Ascending aorta (tissue), 2 donors: ENCODE measurements at places on chromosomes 2 and 18. TPM values are rescaled to one million over a fixed set of nuclear protein-coding genes. Genes with fewer than 3 reads are reported as not detected.

FAM124B gene
- total RNA-seq, result 13.3 TPM

SLC5A7 gene
- not detected for total RNA-seq

FAP gene
- total RNA-seq, result 16.7 TPM

THAP4 gene
- 80.8 TPM for total RNA-seq

STAT4 gene
- total RNA-seq, result 0.85 TPM

SNRNP200 gene
- total RNA-seq, result 57.4 TPM

RGPD4 gene
- not detected for total RNA-seq

RFX8 gene
- total RNA-seq, result not detected

DNA sequence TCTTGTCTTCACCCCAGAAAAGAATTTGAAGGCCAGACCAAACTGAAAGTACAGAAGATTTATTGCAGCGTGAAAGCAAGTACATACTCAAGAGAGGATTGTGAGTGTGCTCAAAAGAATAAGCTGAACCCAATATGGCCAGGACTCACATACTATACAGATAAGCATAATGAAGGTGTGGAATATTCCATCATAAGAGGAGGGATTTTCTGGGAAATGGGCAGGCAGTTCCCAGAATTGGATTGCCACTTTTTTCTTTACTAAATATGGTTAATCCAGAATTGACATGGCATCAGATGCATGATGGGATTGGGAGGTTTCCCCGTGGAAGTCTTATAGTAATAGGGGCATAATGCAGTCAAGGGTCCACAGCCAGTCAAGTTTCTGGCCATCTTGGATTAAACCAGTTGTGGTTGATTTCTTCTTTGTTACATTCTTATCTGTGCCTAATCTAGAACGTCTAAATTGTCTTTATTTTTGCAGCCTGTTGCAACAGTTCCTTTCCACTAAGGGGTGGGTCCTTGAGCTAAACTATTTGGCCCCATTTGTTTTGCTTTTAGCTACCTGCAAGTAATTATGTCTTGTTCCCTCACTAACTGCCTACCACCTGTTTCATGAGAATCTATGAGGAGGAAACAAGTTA is 9.0 kb downstream of the SP140L start:
- DNase-seq, result no peak

GRCh38 chr2:169139145-169139544 is 69.8 kb downstream of the DHRS9 start:
- DNase-seq, result no peak

- no peak for DNase-seq
Measured at GRCh38 chr2:232280341-232280740, 98.2 kb upstream of the ALPP start.

- DNase-seq, result no peak
Measured at GRCh38 chr2:216006164-216006663, 7.1 kb downstream of the MREG start.

DNA sequence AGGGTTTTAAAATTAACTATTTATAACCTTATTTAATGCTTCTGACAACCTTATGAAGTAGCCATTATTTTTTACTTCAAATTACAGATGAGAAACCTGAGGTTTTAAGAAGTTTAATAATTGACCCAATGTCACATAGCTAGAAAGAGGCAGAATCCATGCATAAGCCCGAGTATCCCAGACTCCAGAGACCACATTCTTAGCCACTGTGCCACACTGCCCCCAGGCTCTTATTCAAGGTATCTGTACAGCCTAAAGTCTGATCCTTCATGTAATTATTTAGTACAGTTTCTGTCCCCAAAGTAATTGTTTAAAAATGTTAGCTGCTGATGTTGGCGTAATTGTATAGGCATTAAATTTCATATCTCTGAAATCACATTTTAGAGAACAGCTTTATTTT is 124.7 kb upstream of the LRRTM1 start:
- no peak for DNase-seq

- DNase-seq, result no peak
Measured at GRCh38 chr2:144131042-144131441, 388.9 kb downstream of the ZEB2 start.

DNA sequence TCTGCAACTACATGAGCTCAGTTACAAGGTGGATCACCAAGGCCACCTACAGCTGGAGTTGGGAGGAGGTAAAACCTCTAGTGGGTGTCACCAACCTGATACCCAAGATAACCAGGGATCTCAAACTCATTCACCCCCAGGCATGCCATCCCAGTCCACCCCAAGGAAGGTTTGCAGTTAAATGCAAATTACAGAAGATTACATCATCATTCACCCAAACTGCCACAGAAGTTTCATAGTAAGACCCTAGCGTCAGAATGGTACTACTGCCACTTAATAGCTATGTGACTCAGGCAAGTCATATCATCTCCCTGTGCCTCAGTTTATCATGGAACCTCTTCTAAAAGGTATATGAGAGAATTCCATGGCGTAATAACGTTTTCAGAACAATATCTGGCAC is 111.2 kb downstream of the MYO5B start:
- no peak for DNase-seq

DNA sequence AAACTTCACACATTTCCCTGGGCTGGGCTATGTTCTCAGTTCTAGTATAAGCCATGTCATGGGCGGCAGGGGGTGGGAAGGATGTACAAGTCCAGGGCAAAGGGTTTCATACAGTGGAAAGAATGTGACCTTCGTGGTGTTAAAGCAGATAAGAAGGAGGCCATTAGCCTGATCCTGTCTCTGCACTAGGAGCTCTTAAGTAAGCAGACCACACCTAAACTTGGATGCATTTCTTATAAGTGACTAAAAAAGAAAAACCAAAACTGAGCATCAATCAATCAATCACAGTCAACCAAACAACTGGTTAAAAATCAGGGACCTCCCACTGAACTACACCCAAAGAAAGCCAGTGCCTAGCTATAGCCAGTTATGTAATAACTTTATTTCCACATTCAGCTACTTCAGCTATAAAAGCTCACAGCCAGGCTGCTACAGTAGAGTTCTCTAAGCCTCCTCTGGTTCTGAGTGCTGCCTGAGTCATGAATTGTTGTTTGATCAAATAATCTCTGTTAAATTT is 46.8 kb upstream of the RIOK3 start:
- no peak for DNase-seq

DNA sequence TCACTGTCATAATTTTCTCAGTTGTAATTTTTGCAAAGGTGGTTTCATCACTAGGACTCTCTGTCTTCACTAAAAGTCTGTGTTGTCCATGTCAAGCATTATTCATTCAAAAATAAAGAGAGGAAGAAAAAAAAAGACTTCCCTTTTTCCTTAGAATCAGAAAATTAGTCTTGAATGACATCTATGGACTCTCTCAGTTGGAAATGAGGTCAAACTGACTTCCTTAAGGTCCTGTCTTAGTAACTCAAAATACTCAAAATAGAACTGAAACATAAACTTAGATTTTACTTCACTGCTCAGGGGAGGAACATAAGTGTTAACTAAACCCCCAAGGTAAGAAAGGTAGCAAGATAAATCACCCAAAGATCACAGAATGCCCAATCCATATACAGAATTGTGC is 2.2 kb upstream of the ZNF407 start:
- no peak for DNase-seq

GRCh38 chr2:47695800-47696477 is 87.0 kb upstream of the MSH6 start:
- no peak for DNase-seq

DNA sequence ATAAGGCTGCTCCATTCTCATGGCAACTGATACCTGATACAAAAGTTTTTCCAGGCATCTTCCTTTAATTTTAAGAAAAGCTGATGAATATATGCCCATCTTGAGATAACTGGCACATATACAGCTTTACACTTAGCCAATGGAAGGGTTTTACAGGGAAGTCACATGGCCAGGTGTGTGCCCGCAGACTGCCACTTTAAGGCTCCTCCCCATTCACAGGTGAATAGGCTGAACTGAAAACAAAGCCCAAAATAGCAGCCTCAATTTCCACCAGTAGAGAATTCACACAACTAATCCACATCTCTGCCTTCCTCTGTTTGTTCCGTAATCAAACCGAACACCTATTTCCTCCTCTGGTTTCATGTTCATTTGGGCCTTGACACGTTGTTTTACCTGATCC is 9.8 kb upstream of the ME2 start:
- DNase-seq, result no peak

DNA sequence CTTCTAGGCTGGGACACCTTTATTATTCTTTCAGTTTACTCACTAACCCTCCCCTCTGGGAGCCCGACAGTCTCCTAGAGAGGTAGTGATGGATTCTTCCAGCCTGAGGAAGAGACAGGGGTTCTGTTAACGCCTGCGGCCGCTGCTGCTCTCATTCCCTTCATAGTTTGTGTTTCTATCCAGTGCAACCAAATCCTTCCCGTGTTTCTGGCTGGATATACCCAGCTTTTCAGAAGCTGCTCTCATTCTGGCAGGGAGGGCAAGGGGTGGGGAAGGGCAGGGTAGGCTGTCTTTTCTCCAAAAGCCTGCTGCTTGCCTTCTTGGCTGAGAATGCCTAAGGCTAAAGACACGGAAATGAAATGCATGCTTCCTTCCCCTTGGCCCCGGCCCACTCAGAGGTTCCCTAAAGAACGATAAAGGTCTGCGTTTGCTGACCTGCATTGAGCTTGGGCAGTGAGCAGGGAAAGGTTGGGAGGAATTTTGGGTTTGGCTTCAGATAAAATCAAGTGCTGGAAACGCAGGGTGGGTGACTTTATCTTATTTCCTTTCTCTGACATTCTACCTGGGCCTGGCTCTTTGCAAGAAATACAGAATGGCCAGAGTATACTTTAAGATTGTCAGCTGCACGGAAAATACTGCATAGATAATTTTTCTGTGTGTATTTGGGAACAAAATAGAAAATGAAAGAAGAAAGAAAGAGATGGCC is 390.9 kb downstream of the NBAS start:
- no peak for DNase-seq

DNA sequence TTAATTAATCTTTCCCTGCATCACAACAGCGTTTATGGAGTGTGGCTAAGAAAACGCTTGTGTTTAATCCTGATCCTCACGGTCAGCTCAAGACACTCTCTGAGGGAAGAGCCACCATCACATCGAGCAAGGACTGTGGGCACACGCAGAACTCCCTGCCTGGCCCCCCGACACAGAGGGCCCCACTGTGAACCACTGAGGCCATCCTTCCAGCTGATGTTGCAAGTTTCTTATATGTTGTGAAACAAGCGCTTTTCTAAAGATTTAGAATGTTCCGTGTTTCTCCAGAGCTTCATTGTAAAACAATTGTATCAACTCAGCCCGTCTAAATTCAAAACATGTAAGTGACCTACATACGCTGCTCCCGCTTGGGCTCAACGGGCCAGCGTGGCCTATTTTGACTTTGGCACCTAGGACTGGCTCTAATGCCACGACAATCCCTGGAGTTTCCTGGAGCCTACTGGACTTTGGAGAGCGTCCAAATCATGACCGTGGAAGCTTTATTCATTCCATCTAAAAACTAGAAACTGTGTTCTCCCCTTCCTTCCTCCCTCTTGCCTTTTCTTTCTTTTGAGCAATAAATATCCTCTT is 34.9 kb downstream of the SERPINE2 start:
- DNase-seq, result no peak

DNA sequence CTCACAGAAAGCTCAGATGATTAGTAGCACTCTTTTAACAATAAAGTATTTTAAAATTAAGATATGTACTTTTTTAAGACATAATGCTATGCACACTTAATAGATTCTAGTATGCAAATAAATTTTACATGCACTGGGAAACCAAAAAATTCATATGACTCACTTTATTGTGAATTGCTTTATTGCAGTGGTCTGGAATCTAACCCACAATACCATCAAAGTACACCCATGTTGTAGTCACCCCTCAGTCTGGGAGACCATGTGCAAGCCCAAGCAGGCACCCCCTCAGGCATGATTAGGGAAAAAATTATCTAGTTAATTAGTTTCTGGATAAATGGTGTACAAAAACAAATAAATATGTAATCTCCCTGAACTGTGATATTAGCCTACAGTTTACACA is 649.0 kb upstream of the HS6ST1 start:
- no peak for DNase-seq
